Panc1 (cell line): ENCODE measurements at places on chromosomes 6 and 20. TPM values are rescaled to one million over a fixed set of nuclear protein-coding genes. Genes with fewer than 3 reads are reported as not detected.

DNA sequence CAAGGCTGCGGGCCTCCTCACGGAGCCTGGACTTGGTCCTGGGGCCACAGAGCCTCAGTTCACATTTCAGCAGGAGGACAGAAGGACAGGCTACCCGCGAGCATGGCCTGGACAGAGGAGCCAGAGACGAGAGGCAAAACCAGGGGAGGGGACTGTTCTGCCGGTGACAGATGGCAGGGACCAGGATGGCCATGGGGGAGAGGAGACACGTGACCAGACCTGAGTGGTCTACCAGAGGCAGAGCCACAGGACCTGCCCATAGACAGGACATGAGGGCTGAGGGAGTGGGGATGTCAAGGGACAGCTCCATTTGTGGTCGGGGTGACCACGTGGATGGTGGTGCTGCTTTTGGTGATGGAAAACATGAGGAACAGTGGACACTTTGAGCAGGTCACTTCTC lies 207.9 kb downstream of the NFATC2 start:
- H3K36me3 ChIP-seq, result no peaks in the 10 kb centered on the region
- no peaks in the 10 kb centered on the region for H3K27me3 ChIP-seq
- H3K27ac ChIP-seq, result no peak overlapping the region
- H3K4me1 ChIP-seq, result no peaks in the 10 kb centered on the region

- H3K27me3 ChIP-seq, result no peaks in the 10 kb centered on the region
- no peak for DNase-seq
- no peak overlapping the region for H3K4me3 ChIP-seq
- no peak overlapping the region for H3K27ac ChIP-seq
Observed at GRCh38 chr6:68728159-68728979, 93.3 kb downstream of the ADGRB3 start.

The KIF13A gene
- 49.3 TPM for total RNA-seq

DNA sequence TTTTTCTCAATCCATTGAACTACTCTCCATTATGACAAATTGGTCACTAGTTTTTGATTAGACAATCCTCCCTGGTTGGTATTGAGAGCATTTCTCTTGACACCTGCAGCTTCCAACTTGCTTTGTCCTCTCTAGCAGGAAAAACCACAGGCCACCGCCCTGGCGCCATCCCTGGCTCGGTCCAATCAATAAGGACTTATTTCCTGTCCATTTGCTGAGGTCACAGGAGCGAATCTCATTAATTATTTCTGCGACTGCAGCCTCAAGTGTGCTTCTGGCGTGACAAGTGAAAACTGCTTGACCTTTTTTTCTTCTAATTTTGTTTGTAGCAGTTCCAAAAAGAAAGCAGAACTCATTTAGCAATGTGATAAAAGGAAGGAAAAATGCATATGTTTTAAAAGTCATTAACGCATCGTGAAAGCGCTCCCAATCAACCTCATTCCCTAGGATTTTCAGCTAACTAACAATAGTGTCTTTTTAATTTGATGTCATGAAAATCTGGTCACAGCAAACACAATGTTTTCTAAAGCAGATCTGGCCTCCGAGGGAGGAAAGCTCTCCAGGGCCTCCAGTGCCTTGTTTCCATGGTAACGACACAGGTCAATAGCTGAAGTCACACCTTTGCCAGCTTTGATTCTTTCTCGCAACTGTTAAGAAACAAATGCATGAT lies 39.0 kb upstream of the BEND3 start:
- no peaks in the 10 kb centered on the region for H3K27me3 ChIP-seq
- no peak for DNase-seq
- no peak overlapping the region for H3K27ac ChIP-seq
- no peaks in the 10 kb centered on the region for H3K36me3 ChIP-seq

DNA sequence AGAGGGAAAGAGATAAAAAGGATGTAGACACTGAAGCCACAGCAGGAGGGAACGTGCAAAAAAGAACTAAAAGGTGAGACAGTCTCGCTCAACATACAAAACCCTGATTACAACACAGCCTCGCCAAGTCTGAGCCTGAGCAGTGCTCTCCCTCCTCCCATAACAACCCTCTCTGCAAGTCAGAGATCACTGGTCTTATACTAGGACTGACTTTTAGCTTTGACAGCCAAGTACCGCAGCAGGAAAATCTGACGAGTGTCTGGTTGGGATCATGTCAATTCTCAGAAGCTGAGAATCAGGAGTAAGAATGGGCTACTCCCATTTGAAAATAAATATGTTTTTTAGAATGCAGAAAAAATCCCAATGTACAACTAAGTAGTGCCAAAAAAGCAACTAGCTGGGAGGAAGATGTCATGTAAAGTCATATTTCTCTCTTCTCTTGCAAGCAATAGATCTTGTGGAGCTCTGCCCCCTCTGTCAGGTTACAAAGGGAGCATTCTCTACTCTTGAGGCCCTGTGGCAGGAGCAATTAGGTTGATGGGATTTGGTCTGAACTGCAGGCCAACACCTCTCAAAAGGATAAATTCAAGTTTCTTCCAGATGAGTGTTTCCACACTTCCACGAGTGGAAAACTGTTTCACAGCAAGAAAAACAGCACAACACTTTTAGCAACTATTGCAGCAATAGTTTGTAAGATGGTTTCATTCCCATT lies 118.9 kb upstream of the COL21A1 start:
- no peaks in the 10 kb centered on the region for H3K27me3 ChIP-seq
- no peaks in the 10 kb centered on the region for H3K36me3 ChIP-seq
- no peak for DNase-seq
- no peak overlapping the region for H3K27ac ChIP-seq
- peaks cover 7% of the 10 kb centered on the region; the same call in 1 of the 2 replicates for H3K4me1 ChIP-seq

DNA sequence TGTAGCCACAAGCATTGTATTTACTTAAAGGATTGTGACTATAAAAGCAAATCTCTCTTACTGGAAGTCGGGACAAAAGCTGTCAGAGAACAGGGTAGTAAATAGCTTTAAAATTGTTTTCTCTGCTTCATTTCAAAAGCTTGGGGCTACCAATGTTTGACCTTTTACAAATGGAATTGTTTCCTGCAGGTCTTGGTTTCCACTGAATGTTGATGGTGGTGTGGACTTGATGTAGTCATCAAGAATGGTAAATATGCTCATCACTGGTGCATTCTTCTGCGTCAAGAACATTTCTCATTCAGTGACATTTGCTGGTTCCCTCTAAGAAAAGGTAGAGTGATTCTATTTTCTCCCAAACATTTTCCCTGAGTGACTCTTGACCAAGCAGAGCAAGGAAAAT lies 435.4 kb upstream of the KHDRBS2 start:
- no peak for DNase-seq
- H3K36me3 ChIP-seq, result no peaks in the 10 kb centered on the region
- no peaks in the 10 kb centered on the region for H3K27me3 ChIP-seq
- H3K4me1 ChIP-seq, result no peaks in the 10 kb centered on the region

- no peaks in the 10 kb centered on the region for H3K27me3 ChIP-seq
- H3K27ac ChIP-seq, result peak overlapping the region; percentile 46; the same call in 1 of the 2 replicates
- no peaks in the 10 kb centered on the region for H3K36me3 ChIP-seq
- H3K4me1 ChIP-seq, result peaks cover 7% of the 10 kb centered on the region; the same call in 1 of the 2 replicates
- no peak overlapping the region for H3K4me3 ChIP-seq
Observed at GRCh38 chr6:21201187-21201586, 392.4 kb upstream of the SOX4 start.

GRCh38 chr6:82686719-82687118 lies 323.1 kb downstream of the TPBG start:
- H3K36me3 ChIP-seq, result no peaks in the 10 kb centered on the region
- DNase-seq, result no peak
- no peaks in the 10 kb centered on the region for H3K4me1 ChIP-seq
- no peak overlapping the region for H3K4me3 ChIP-seq
- peaks cover 2% of the 10 kb centered on the region; the same call in 1 of the 2 replicates for H3K27me3 ChIP-seq

DNA sequence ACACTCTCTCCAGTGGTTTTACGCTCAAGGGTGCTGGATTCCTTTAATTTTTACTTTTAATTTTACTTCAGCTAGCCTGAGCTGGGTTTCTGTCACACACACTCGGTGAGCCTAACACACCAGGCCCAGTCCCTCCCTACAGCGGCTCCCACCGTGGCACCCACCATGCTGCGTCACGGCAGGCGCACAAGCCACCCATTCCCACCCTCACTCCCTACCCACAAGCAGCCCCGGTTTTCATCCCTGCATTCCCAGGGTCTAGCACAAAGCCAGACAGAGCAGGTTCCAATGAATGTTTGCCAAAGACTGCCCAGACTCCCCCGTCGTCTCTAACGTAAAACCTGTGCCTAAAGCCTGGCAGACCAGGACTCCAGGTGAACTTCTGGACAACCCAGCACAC lies 50.3 kb downstream of the MYH7B start:
- H3K4me3 ChIP-seq, result no peak overlapping the region
- peaks cover 9% of the 10 kb centered on the region; the same call in 1 of the 2 replicates for H3K36me3 ChIP-seq
- no peaks in the 10 kb centered on the region for H3K4me1 ChIP-seq
- no peak overlapping the region for H3K27ac ChIP-seq
- H3K27me3 ChIP-seq, result no peaks in the 10 kb centered on the region

- no peak for DNase-seq
- no peaks in the 10 kb centered on the region for H3K4me1 ChIP-seq
- H3K36me3 ChIP-seq, result no peaks in the 10 kb centered on the region
- no peak overlapping the region for H3K4me3 ChIP-seq
Observed at GRCh38 chr6:44868910-44869309, 459.2 kb upstream of the RUNX2 start.

- H3K27me3 ChIP-seq, result peaks cover 2% of the 10 kb centered on the region; the same call in 1 of the 2 replicates
- no peaks in the 10 kb centered on the region for H3K36me3 ChIP-seq
- H3K27ac ChIP-seq, result no peak overlapping the region
- H3K4me3 ChIP-seq, result no peak overlapping the region
Observed at GRCh38 chr6:85008296-85009009, 244.1 kb upstream of the TBX18 start.

DNA sequence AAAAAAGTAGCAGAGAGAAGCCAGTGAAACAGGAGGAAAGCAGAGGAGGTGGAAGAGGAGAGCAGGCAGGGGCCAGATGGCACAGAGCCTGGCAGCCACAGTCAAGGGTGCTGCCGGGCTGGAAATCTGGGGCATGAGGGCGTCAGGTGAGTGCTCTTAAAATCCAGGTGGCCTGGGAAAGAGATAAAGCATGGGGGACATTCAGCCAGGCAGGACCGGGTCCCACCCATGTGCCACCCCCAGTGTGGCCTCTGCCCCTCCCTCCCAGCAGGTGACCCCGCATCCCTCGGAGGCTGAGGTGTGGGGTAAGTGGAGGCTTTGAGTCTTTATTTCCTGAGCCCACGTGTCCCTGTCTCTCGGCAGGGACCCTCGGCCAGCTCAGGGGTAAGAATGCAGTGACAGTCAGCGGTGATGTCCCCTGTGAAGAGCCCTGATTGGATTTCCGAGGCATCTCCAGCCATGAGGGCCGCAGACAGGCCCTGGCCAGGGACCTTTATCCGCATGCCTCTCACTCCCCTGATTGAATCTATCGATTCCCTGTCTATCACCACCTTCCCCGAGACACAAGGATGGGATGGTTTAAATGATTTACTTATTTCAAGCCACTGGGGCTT lies 33.8 kb upstream of the SULF2 start:
- H3K36me3 ChIP-seq, result no peaks in the 10 kb centered on the region
- H3K27ac ChIP-seq, result no peak overlapping the region
- DNase-seq, result no peak
- H3K4me1 ChIP-seq, result no peaks in the 10 kb centered on the region
- H3K4me3 ChIP-seq, result no peak overlapping the region

GRCh38 chr6:157651731-157652490 lies 171.1 kb upstream of the SNX9 start:
- no peak overlapping the region for H3K27ac ChIP-seq
- no peaks in the 10 kb centered on the region for H3K27me3 ChIP-seq
- H3K4me1 ChIP-seq, result no peaks in the 10 kb centered on the region
- no peak overlapping the region for H3K4me3 ChIP-seq
- DNase-seq, result no peak

The POM121L2 gene
- not detected for total RNA-seq

The TSHZ2 gene
- 0.36 TPM for total RNA-seq

DNA sequence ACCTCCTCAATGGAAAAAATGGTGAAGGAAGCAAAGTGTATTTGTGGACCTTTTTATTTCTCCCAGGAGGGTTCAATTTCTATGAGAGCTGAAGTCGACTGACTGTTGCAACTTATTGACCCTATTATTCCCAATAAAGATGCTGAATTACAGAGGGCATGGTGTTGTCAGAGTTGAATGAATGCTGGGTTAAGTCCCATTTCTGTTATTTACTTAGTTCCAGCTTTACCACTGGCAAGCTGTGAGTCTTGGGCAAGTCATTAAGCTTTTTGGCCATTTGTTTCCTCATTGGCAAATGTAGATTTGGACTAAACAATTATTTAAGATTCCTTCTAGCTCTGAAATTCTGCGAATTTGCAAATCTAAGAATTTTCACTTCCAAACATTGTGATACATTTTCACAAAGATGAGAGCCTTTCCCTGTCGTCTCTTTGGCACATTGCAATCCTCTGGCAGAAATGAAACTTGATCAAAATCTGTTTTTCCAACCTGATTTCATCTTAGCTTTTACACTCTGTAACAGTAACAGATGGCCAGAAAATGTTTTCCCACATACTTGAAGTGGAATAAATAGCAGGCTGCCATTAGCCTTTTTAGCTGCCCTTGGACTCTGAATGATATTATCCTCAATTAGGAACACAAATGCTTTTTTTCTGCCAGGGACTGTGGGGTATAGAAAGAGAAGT lies 21.3 kb downstream of the BLTP3A start:
- no peak overlapping the region for H3K27ac ChIP-seq
- H3K4me3 ChIP-seq, result no peak overlapping the region
- no peak for DNase-seq

GRCh38 chr6:157021344-157021992 lies 244.3 kb downstream of the ARID1B start:
- no peaks in the 10 kb centered on the region for H3K27me3 ChIP-seq
- peak overlapping the region; percentile 78 for H3K4me3 ChIP-seq
- H3K27ac ChIP-seq, result peak overlapping the region; percentile 90

The BPIFA1 gene
- not detected for total RNA-seq

The HLA-DQB1 gene
- 0.51 TPM for total RNA-seq

DNA sequence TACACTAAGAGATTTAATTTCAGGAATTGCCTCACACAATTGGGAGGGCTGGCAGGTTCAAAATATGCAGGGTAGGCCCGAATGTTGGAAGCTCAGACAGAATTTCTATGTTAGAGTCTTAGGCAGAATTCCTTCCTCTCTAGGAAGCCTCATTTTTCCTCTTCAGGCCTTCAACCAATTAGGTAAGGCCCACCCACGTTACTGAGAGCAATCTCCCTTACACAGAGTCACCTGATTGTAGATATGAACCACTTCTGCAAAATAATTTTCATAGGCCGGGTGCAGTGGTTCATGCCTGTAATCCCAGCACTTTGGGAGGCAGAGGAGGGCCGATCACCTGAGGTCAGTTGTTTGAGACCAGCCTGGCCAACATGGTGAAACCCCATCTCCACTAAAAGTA lies 50.2 kb upstream of the HIVEP1 start:
- no peak overlapping the region for H3K27ac ChIP-seq
- no peaks in the 10 kb centered on the region for H3K27me3 ChIP-seq
- no peak overlapping the region for H3K4me3 ChIP-seq
- H3K4me1 ChIP-seq, result no peaks in the 10 kb centered on the region

DNA sequence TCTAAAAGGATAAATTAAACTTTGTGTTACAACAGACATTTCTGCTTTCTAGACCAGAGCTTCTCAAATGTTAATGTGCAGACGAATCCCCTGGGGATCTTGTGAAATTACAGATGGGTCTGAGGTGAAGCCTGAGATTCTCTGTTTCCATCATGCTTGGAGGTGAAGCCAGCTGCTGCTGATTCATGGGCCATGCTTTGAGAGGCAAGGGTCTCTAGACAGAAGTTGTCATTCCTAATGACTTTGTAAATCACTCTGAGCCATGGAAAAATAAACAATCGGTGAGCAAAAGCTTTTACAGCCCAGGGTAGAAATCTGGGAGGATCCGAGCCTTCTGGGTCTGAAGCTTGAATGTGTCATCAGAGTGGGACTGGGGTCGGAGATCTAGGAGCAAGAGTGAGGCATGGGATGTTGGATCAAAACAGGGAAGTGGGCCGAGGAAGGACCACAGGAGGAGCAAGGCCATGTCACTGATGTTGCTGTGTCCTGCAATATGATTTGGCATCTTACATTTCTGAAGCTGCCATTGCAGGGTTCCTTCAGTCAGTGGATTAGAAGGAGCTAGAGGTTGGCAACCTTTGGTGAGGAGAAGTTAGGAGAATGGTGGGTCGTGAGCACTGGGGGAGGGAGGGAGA lies 77.3 kb downstream of the TRMT11 start:
- H3K36me3 ChIP-seq, result no peaks in the 10 kb centered on the region
- H3K27me3 ChIP-seq, result no peaks in the 10 kb centered on the region
- no peak for DNase-seq
